ENCODE measurements at places on chromosomes 1 and 21.

DNA sequence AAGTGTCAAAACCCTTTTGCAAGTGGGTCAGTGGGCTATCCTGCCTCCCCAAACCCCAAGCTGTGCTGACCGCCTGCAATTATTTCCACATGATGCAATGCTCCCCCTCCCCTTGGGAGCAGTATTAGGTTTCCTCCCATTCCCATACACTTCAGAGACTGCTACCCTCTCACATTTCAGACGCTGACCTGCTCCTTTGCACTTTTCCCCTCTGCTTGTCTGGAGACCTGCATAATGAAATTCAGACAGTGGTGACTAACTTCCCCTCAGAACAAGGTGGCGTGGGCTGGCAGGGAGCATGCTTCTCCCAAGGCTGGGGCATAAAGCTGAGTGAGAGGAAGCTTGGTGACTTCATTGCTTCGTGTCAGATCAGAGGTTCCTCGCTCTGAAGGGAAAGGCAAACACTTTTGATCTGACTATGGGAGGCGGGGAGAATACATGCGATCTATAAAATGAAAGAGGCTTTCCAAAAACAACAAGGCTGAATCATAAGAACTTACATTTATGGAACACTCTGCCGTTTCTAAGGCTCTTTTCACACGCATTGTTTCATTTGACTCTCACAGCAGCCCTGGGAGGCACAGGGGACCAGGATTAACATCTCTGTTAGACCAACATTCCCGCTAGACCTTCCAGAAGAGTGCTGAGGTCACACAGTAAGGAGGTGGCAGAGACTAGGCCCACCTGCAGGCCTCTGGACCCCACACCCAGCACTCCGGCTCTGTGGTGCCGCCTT is 27.5 kb upstream of the ROR1 start:
- no peak for DNase-seq

GRCh38 chr1:167797015-167797414 is 75.2 kb downstream of the MPZL1 start:
- DNase-seq, result no peak

- DNase-seq, result no peak
Observed at GRCh38 chr1:179955287-179955680, 674 bp downstream of the CEP350 start.

DNA sequence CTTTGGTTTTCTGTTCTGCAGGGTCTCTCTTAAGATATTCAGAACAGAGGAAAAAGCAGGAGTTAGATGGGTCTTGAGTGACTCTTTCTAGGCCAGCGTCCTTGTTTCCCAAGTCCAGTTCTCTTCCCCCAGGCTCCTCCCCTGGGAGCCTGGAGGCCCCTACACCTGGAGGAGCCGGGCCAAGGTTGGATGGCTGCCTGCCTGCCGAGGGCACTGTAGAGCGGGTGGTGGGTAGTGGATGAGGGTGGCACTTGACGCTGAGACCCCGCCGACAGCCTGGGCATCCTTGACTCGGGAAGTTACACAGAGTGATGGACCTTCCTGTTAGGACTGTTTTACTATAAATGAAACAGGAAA is 17.4 kb upstream of the KANK4 start:
- DNase-seq, result no peak

- no peak for DNase-seq
Observed at GRCh38 chr1:2311184-2312032, 79.9 kb downstream of the MORN1 start.

DNA sequence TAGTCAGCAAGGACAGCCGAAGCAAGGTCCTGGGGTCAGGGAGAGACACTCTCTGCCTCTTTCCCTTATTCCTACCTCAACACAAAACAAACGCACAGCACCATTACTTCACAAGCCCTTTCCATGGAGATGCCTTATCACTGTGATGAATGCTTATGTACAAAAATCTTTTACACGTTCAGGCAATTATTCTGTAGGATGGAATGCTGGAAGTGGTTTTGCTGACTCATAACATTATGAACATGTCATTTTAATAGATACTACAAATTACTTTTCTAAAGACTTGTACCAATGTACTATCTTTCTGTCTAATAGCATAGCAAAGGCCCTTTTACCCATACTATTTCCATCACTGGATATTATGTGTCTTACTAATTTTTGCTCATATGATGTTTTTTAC is 98.4 kb downstream of the TTLL7 start:
- DNase-seq, result no peak
